ENCODE measurements at places on chromosomes 6 and 20.

DNA sequence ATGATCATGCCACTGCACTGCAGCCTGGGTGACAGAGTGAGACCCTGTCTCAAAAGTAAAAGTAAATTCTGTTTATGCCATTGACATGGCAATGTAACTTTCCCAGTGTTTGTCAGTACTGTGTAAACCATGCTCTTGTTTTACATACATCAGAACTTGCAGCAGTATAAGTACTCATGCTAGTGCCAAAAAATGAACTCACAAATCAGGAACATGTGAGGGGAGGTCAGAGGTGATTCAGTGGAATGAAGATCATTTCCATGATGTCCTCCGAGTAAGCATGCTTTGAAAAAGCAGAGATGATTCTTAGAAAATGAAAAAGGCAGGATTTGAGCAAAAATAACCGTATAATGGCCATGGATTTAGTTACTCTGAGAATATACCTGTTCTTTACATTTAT, 81.9 kb downstream of the ANKS1A start:
- no peak for DNase-seq

DNA sequence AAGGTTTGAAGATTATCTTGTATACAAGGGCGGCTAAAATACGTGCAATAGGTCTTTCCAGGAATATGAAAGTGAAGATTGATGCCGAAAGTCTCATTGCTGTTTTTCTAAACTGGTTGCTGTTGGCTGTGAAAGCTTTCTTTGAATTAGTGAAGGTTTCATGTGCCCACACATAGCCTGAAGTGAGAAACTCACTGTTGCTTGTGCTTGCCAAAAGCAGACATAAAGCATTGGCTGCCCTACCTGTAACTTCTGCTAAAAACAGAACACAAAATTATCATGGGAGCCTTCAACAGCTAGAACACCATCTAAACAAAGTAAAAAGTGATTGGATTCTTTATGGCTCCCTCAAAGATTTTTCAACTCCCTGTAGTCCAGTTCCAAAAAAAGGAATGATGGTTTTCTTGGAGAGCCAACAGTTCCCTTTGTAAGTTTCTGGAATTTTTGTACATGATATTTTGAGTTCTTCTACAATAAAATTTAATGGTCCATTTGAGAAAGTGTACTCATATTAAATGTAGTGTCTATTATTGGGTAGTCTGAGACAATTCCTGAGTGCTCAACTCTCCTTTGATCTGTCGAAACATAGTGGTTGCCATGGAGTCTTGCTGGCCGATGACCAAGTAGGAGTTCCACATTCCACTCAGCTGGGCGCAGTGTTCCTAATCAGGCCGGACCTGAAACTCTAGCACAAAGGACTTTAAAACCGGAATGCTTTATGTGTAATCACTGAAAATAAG, 68.5 kb downstream of the PLEKHG1 start:
- no peak for DNase-seq

- DNase-seq = no peak
Measured at GRCh38 chr20:38861071-38861401, 55.5 kb downstream of the PPP1R16B start.

GRCh38 chr6:32439602-32440214, at the start of gene HLA-DRA:
HLA-DRA (plus strand) TSS chr6:32439887; CDS start chr6:32439951, 64 bp downstream.
- no peak for DNase-seq

DNA sequence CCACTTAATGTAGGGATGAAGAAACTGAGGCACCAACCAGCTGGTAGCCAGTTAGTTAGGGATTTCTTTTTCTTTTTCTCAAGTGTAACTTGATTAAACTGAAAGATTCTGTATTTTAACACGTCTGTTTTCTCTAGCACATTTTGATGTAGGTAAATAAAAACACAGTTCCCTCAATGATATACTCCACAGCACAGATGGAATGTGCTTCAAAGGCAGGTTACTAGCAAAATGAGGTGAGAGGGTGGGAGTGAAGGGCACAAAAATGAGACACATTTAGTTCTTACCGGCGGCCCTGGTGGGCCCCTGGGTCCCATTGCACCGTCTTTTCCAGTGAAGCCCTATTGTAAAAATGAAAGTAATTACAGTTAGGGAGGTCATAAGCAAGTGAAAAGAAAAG, 108.9 kb downstream of the COL12A1 start:
- DNase-seq = no peak

DNA sequence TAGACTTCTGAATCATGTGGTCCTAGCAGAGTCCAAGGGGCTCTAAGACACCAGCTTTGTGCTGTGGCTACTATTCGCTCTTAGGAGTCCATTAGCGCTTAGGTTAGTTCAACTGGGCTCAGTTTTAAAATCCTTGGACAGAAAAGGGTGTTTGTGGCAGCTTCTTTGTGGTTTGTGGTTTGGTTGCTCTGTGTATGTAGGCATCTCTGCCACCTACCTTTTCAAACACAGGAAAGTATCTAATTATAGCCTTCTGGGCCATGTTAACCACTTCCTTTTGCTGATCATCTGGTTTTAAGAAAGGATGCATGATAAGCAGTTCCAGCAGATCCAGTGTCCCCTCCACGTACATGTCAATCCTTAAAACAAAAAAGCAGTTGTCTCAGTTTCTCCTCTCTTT, 10.8 kb downstream of the GSTA4 start:
- DNase-seq = no peak

DNA sequence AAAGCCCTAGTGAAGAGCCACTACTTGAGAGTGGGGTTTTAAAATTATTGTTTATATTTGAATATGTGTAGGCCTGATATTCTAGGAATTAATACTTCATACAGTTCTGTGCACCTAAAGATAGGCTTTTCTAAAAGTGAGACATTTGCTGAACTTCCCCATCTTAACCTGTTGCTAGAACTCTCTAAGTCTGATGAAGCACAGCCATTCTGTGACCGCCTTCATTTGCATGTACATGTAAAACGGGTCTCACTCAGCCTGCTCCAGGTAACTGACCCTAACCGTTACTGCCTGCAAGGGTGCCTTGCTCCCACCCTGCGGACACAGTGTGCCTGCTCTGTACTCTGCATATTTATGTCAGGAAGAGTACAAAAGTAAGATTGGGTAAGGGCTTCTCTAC, 44.3 kb upstream of the IRF4 start:
- no peak for DNase-seq

GRCh38 chr6:84773431-84774156, 9.2 kb upstream of the TBX18 start:
- peak; percentile 83 for DNase-seq

DNA sequence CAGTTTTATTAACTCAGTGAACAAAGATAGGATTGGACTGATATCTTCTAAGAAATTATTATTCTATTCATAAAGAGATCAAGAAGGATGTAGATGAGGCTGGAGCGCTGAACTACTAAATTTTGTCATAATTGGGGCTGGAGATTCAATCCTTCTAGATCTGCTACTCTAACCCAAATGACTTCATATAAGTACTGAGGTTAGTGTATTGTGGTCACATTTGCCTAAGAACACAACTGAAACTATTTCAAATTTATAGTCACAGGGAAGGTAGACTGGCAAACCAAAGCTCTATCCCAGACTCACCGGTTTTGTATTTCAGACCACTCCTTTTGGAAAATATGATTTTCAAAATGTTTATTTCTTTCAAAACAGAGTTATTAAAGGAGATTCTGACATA, 96.7 kb downstream of the BMP5 start:
- no peak for DNase-seq

DNA sequence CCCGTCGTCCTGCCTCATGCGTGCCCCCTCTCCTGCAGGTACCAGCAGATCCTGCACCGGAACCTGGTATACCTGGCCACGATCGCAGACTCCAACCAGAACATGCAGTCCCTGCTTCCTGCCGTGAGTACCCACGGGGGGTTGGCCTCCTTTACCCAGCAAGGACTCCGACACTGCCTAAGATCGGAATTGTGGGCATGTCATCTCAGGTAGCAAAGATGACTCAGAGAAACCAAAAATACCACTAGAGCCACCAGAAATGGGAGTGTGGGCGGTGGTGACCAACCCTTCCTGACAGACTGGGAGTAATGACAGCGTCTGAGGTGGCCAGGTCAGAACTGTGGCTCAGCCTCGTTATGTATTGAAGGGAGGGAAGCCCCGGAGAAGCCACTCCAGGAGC, 16.3 kb downstream of the SS18L1 start:
- DNase-seq = no peak

- DNase-seq = no peak
Measured at GRCh38 chr20:36830791-36831691, 44.9 kb upstream of the TLDC2 start.

GRCh38 chr6:156720691-156721685, 56.2 kb upstream of the ARID1B start:
- DNase-seq = no peak

DNA sequence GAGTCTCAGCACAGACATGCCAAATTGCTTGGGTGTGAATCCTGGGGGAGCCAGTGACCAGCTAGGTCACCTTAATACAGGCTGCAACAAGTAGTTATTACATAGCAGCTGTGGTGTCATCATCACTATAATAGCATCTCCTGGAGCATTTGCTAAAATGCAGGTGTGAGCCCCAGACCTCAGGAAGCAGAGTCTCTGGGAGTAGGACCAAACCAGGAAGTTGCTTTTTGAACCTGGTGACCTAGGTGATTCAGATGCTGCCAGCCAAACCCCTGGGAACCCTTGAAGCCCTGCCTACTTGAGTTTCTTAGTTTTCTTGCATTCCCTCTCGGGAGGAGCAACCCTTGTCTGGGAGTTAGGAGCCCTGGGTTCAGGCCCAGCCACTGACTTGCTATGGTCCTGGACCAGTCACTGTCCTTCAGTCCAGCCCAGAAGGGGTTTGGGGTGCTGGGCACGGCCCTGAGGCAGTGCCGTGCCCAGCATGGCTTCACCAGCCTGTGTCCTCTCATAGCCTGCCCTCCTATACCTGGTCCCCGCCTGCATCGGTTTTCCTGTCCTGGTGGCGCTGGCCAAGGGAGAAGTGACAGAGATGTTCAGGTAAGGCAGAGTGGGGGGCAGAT, 39.3 kb upstream of the ID1 start:
- no peak for DNase-seq

DNA sequence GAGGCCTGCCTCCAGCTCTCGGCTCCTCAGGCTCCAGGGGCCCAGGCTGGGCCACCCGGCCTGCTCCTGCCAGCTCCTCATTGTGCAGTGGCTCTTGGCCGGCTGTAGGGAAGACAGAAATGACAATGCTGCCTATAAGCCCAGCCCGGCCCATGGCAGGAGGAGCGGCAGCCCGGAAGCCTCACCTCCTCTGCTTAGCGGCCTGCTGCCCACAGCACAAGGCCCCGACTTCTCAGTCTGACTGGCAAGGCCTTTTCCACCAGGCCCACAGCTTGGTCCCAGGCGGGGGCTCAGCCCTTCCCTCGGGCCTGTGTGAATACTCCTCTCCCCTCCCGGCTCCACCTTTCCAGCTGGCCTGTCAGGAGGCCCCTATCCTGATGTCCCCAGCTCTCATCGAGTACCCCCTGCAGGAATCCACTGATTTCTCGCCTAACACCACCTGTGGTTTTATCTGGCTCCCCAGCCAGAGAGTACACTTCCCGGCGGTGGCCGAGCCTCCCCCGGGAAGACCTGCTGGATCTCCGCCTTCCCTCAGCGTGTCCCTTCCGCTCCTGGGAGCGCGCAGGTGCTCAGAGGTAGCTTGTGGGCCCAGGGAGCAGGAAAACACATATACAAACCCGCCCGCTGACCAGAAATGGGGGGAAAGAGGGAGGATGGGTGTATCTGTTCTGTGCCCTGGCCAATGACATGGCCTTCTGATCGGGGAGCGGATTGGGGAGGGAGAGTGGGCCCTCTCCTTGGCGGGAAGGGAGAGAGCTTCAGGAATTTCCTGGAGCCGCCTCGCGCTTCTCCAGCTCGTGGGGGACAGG, 963 bp downstream of the DDRGK1 start:
- DNase-seq = peak; percentile 55

- DNase-seq = no peak
Measured at GRCh38 chr6:111993342-111993741, 60.6 kb upstream of the CCN6 start.

DNA sequence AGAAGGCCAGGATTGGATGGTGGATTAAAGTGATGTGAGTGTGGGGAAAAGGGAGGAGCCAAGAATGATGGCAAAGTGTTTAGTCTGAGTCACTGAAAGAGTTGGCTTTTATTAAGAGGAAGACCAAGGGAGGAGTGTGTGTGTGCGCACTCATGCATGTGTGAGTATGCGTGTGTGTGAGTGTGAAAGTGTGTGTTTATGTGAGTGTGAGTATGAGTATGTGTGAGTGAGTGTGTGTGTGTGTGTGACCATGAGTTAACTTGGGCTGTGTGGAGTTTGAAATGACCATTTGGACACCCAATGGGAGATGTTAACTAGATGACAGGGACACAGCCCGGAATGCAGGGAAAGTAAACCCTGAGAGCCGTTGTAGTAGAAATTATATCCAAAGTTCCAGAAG, 57.6 kb upstream of the EYA2 start:
- DNase-seq = no peak

DNA sequence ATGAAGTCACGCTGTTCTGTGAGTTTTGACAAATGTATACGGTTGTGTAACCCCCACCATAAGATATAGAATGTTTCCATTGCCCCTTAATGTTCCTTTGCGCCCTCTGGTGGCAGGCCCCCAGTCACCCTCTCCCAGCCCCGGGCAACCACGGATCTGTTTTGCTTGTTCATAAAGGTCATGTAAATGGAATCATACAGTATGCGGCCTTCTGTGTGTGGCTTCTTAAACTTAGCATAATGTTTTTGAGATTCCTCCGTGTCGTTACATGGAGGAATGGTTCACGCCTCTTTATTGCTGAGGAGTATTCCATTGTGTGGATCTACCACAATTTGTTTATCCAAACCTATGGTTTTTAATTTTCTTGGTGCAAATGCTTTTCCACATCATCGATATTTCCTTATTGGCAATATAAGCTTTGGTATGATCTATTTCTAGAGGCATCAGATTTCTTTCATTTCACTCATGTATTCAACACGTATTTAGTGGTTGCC, 28.4 kb downstream of the LYRM2 start:
- DNase-seq = peak; percentile 36

DNA sequence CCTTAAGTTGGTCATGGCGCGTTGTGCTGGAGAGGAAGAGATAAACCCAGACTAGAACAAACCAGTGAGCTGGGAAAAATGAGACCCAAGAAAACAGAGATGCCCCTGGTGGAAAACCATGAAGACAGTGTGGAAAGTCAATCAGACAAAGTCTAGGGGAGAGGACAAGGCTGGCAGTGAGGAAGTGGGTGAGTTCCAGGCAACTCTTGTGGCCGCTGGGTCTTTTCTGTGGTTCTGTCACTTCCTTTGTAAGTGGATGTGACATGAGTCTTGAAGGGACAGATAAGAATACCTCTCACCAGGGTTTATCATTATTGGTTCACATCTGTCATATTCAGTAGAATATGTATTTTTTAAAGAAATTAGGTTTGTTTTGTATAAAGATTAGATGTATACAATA, 738.4 kb downstream of the DHX35 start:
- no peak for DNase-seq

- no peak for DNase-seq
Measured at GRCh38 chr20:1792274-1792673, 102.9 kb upstream of the SIRPA start.

GRCh38 chr6:4903751-4904370, 100.0 kb downstream of the RPP40 start:
- DNase-seq = no peak

GRCh38 chr6:170257376-170257775, 33.5 kb downstream of the DLL1 start:
- no peak for DNase-seq
